Chondrocyte (in vitro differentiated cells): ENCODE measurements at places on chromosomes 2 and 18. TPM values are rescaled to one million over a fixed set of nuclear protein-coding genes. Genes with fewer than 3 reads are reported as not detected.

DNA sequence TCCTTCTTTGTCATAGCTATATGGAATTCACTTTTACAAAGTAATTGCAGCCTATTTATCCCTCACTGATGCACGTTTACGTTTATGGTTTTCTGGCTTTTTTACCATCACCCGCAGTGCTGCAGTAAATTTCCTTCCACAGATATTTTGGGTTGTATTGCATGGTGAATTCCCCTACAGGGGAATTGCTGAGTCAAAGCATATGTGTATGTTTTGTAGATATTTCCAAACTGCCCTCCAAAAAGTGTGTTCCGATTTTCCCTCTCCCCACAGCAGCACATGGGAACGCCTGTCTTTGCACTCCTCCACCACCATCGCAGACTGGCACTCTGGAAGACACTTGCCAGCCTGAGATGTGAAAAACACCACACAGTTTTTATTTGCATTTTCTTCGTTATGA is 80.6 kb upstream of the UXS1 start:
- DNase-seq, result no peak

- DNase-seq, result peak; percentile 62
These were observed 34.8 kb downstream of the ATOH8 start for GRCh38 chr2:85788603-85789002.

GRCh38 chr2:16623031-16623430 is 42.6 kb downstream of the CYRIA start:
- no peak for DNase-seq

GRCh38 chr2:29446847-29447246 is 331.6 kb downstream of the CLIP4 start:
- no peak for DNase-seq

- no peak for DNase-seq
These were observed 177.5 kb upstream of the GATA6 start for GRCh38 chr18:21991886-21992285.

GRCh38 chr2:88016086-88016959 is at the start of gene RNU2-63P:
RNU2-63P (minus strand) TSS chr2:88016547.
- DNase-seq, result no peak

DNA sequence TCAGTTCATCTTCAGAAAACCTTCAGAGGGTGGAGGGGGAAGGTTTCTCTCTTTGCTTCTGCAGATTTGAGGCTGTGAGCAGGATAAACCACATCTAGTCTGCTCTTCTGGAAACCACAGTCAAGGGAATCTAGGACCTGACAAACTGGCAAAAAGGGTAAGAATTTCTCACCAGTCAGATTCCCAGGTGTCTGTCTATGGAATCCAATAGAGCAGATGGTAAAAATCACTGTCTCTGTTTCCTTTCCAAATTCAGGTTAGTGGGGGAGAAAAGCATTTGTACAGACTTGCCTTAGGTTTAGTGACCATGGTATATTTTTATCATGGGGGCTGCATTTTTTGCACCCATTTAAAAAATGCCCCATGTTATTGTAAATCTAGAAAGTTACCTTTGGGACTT is 62.2 kb upstream of the POLE4 start:
- DNase-seq, result no peak

DNA sequence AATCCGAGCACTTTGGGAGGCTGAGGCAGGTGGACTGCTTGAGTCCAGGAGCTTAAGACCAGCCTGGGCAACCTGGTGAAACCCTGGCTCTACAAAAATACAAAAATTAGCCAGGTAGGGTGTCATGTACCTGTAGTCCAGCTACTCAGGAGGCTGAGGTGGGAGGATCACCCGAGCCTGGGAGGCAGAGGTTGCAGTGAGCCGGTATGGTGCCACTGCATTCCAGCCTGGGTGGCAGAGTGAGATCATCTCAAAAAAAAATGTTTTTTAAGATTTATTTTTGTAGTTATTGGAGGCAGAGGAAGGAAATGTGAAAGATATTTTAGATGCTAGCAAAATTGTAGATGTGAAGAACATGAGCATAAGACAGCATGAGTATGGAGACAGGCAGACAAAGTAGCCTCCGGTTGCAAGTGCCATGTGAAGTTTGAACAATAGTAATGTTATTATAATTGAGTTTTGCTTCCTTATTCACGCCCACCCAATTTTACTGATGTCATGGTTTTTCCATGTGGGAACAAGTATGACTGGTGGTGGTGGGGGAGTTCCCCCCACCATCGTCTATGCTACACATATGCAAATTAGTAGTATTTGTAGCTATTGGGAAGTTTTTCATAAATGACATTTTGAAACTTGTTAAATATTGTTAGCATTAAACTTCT is 18.0 kb downstream of the REL start:
- no peak for DNase-seq

GRCh38 chr18:8139891-8140406 is 469.3 kb upstream of the RAB12 start:
- no peak for DNase-seq

DNA sequence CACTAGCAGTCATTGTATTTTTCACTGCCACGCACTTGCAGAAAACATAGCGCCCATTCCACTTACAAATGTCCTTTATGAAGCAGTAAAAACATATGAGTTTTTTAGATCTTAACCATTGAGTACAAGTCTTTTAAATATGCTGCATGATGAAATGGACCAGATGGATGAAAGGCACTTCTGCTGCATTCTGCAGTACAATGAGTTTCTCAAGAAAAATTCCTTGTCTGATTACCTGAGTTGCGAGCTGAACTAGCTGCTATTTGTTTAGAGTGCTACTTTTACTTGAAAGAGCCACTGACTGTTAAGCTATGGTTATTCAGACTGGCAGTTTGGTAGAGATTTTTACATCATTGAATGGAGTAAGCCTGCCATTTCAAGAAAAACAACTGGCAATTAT is 825.5 kb upstream of the ACVR2A start:
- no peak for DNase-seq

The GALR1 gene
- total RNA-seq, result not detected in 3 replicates

The PJVK gene
- 3.7 to 6.6 TPM (median 4.2 TPM) in 3 replicates for total RNA-seq
